ENCODE measurements at places on chromosomes 2 and 18.
A peak's percentile ranks its signal among the peaks of the same experiment; 100 is the strongest.

GRCh38 chr18:477565-477964 lies 22.9 kb downstream of the COLEC12 start:
- no peak for DNase-seq

GRCh38 chr18:49178736-49179135 lies 228.0 kb upstream of the SMAD7 start:
- no peak for DNase-seq

GRCh38 chr2:28413152-28413898 lies 20.7 kb downstream of the FOSL2 start:
- DNase-seq, result no peak

DNA sequence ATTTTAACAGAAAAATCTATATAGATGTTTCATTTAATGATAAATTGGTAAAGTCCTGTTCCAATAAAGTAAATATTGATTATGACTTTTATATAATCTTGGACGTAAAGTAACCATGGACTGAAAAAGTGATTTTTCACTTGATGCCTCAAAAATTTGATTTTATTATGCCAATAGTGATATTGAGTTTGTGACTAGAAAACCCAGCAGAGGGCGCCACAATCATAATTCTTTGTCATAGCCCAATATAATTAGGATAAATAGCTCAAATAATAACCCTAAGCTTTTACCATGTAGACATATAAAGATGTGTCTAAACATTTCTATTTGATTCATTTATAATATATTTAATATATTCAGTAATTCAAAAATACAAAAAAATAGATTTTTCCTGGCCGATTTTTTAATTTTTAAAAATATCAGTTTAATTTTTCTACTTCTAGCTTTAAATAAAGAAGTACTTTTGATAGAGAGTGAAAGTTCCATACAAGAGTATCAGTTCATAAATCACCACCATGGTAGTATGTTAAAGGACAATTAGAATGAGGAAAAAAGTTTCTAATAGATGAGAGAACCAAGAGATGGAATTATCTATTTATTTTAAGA lies 30.7 kb downstream of the CAMKMT start:
- no peak for DNase-seq

DNA sequence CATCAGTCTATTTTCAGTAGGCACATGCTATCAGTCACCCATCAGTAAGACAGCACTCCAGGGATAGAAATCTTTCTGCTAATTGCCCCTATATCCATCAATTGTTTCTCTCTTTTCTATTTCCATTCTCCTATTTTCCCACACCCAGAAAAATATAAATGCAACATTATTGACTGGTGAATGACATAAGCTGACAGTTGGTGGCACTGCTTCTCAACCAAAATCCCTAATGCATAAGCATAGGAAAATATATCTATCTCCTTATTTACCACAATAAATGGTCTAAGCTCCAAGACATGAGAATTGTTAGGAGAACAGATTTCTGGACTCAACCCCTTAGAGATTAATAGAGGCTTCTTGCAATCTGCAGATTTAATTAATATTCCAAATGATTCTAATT lies 64.0 kb upstream of the REG3A start:
- DNase-seq, result no peak

DNA sequence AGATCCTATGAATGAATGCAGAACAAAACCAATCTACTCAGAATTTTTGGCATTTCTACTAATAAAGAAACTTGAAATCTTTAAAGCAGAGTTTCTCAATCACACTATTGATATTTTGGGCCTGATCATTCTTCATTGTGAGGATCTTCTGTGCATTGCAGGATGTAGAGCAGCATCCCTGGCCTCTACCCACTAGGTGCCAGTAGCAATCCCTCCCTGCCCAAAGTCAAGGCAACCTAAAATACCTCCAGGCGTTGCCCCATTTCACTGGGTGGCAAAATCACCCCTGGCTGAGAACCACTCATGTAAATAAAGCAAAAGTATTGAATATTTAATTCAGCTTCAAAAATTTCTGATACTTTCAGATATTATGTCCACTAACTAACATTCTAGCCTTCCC lies 213.0 kb downstream of the SP3 start:
- DNase-seq, result no peak

- no peak for DNase-seq
Observed at GRCh38 chr2:86078774-86079545, 26.7 kb downstream of the POLR1A start.

DNA sequence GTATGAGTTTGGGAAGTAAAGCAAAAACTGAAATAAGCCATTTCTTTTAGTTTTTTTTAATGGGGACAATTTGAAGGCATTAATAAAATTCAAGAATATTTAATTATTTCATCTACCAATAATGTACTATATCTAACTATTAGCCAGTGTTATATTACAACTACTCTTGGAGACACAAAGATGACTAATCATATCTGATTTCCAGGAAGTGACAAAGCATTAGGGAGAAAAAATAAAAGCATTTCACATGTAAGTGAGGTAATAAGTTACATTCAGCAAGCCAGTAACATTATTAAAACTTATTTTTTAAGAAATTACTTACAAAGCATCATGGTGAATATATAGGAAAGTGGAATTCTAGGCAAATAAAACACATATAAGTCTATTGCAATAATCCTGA lies 781.3 kb upstream of the NRXN1 start:
- DNase-seq, result no peak

GRCh38 chr2:27442920-27443282 lies 720 bp downstream of the KRTCAP3 start:
- DNase-seq, result no peak

DNA sequence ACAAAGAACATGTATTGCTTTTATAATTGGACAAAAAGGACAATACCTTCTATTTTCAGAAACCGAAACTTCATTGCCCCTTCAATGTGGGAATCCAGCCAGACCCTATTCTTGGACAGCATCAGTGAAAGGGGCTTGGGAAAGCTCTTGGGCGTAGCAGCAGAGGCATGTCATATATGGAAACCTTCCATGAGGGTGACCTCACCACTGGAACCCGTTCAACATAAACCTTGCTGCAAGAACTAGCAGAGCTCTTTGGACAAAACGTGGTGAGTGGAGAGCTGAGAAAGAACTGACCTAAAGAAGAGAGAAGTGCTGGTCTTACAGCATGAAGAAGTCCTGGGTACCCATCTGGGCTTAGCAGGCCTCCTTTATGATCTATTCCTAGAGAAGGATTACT lies 22.7 kb upstream of the ACTG2 start:
- no peak for DNase-seq

DNA sequence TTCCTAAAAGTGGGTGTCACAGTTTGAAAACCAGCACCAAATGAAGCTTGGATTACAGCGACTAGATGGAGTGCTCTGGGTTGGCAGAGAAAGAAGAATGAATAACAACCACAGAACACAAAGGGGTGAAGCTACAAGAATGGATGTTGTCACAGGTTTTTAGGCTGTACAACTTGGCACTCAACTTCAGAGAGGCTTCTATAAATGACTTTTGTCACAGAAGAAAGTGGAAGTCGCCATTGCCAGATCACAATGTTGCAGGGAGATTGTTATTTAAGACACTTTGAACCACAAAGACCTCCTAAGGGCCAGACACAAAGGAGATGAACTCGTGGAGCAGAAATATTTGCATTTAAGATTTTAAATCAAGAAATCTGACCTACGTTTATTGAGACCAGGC lies 354.2 kb downstream of the CDH7 start:
- no peak for DNase-seq

GRCh38 chr2:191401287-191401686 lies 156.1 kb downstream of the MYO1B start:
- no peak for DNase-seq

DNA sequence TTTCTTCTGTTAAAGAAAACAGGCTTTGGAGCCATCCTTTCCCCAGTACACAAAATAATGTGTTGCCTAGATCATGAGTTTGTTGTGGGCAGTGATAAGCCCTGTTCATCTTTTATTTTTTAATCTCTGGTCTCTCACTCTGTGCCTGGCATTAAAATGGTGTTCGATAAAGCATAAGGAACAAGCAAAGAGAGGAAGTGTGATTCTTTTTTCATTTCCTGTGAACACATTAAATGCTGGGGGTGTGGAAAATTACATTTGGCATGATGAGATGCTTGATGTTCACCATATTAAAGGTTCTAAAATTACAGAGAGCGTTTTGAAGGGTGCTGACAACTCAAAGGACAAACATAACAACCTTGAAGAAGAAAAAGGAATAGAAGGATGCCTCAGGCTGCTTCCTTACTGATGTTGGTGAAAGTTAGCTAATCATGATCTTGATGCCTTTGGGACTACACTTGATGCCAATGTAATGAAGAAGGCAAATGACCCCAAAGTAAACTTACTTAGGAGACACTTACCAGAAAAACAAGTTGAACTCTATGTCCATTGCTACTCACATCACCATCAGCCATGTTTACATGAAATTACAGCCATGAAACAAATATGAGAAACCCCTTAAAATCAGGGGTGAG lies 33.0 kb downstream of the TMEFF2 start:
- DNase-seq, result no peak

- no peak for DNase-seq
Observed at GRCh38 chr2:33384599-33384961, 91.9 kb upstream of the RASGRP3 start.

- no peak for DNase-seq
Observed at GRCh38 chr2:201622306-201622970, 20.9 kb downstream of the TMEM237 start.

- no peak for DNase-seq
Observed at GRCh38 chr2:111716905-111717775, 166.9 kb downstream of the ANAPC1 start.

DNA sequence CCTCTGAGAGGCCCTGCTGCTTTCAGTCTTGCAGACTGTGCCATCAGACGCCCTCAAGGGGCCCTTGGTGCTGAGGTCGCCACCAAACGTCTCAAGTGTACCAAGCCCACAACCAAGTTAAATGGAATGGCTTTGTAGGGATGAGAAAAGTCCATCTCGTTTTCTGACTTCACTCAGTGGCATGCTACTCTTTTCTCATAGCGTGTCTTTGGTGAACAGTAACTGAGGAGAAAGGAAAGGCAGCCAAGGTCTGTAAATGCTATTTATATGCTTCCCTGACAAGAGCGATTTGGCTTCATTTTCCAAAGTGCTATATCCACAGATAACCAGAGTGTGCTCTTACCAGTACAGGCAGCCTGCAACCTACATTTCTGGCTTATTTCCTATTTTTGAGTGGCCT lies 123.0 kb downstream of the MTX2 start:
- DNase-seq, result no peak

- no peak for DNase-seq
Observed at GRCh38 chr2:98404556-98405250, 40.0 kb upstream of the INPP4A start.

DNA sequence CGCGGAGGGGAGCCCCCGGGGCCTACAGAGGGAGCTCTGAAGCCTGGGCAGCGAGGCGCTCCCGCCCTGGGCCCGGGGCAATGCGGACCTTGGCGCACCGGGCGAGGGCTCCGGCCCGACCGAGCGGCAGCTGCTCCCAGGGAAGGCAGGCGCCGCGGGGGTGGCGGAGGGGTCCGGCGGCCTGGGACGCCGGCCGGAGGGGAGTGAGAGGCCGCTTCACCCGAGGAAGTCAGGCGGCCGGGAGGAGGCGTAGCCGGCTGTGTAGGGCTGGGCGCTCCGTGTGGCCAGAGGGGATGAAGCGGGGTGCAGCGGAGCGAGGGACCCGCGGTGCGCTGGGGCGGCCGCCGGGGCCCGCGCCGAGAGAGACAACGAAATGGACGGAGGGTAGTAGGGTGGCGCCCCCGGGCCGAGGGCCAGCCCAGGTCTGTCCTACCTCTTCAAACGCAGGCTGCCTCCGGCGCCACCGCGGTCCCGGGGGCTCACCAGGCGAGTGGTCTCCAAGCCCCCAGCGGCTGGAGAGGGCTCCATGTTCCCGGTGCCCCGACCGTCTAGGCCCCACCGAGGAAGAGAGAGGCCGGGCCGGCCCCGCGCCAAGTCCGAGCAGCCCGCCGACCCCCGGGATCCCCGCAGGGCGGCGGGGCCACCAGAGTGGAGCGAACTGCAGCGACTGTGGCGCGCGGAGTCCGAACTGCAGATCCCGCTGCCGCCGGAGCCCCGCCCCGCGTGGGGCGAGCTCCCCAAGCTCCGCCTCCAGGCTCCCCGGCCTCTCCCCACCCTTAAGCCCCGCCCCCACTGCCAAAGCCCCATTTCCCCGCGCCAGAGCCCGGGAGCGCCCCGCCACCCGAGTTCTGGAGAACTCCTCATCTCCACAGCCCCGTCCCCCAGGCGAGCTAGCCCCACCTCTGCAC lies at the start of gene SLC30A3:
SLC30A3 (minus strand) TSS at position 669 of the 908 bp plus-strand sequence; CDS start at position 528, 141 bp downstream.
- DNase-seq, result peak; percentile 96

DNA sequence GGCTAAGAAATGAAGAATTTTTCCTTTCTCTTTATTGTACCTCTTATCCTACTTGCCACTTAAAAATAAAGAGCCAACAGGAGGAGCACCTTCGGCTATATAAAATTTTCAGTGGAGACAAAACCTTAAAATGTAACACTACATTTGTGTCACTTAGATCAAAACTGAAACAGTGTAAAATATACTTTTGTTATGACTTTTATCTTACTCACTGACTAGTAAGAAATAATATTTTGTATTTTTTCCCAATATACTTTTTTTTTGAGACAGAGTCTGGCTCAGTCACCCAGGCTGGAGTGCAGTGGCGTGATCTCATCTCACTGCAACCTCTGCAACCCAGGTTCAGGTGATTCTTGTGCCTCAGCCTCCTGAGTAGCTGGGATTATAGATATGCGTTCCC lies 28.3 kb downstream of the KCNJ13 start:
- DNase-seq, result no peak

DNA sequence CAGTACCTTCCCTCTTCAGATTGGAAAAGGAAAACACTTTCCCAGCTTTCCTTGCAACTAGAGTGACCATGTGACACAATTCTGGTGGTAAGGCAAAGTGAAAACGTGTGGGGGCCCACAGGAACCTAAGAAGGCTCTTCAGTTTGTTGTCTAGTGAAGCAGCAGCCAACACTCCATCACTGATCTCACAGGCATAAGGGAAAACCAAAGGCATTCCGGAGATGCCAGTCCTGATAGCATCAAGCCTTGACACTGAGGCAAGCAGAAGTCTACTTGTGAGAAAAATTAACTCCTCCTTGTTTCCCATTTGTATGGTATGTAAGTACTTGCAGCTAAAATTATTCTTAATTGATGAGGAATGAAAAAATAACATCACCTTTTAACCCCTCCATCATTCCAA lies 88.3 kb downstream of the ETAA1 start:
- no peak for DNase-seq

DNA sequence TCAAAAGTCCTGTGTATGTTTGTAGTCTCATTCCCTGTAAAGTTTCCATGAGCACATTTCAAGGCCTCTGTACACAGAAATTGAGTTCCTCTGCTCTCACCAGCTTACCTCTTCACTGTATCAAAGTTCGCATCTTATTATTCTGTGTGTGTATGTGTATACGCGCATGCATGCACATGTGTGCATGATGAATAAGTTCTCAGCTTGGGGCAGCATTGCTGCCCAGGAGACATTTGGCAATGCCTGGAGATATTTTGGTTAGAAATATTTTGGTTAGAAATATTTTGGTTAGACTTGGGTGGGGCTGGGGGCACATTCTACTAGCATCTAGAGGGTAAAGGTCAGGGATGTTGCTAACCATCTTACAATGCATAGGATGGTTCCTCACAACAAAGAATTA lies 23.4 kb downstream of the TCF7L1 start:
- DNase-seq, result no peak

Data from D721Med (cell line).